ENCODE measurements at places on chromosomes 12 and 14.
A peak's percentile ranks its signal among the peaks of the same experiment; 100 is the strongest.

- DNase-seq: no peak
Measured at GRCh38 chr14:102192840-102193502, 53.3 kb downstream of the WDR20 start.

GRCh38 chr12:31651893-31652521 is 7.5 kb upstream of the ETFBKMT start:
- DNase-seq: no peak

DNA sequence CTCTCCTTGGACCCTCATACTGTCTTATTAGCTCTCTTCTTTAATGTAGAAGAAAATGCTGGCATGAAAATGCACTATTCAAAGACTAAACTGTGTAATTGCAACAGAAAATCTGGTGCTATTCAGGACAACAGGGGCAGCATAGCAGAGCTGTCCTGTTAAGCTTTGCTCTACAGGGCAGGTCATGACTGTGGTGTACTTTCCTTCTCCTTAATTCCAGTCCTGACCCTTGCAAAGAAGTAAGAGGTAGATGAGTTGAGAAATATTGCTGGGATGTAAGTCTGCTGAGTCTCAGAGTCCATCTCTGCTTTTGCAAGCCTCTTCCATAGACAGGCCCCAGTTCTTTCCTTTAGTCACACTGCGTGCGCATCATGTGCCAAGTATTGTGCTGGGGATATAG is 52.6 kb upstream of the STK38L start:
- DNase-seq: no peak

DNA sequence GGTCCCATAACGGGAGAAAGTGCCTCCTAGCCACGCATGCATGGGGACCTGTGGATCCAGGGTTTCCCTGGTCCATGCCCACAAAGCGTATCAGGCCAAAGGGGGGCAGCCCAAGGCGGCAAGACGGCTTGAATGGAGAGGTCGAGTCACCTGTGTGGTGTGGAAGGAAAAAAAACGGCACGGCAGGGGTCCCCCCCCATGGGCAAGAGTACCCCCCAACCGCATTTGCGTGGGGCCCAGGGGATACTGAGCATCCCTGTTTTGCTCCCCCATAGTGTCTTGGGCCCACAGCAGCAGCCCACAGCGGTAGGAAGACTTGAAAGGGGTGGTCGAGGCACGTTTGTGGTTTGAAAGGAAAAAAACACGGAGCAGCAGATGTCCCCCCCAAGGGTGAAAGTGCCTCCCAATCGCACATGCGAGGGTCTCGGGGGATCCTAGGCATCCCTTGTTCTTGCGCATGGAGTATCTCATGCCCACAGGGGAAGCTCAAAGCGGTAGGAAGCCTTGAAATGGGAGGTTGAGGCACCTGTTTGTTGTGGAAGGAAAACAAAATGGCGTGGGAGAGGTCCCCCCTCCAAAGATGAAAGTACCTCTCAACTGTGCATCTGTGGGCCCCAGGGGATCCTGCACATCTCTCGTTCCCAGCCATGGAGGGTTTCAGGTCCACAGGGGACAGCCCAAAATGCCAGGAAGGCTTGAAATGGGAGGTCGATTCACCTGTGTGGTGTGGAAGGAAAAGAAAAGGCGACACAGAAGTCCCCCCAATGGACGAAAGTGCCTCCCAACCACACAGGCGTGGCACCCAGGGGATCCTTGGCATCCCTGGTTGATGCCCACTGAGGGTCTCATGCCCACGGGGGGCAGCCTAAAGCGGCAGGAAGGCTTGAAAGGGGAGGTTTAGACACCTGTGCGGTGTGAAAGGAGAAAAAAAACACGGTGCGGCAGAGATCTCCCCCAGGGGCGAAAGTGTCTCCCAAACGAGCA is 577.5 kb downstream of the ALG10 start:
- no peak for DNase-seq

DNA sequence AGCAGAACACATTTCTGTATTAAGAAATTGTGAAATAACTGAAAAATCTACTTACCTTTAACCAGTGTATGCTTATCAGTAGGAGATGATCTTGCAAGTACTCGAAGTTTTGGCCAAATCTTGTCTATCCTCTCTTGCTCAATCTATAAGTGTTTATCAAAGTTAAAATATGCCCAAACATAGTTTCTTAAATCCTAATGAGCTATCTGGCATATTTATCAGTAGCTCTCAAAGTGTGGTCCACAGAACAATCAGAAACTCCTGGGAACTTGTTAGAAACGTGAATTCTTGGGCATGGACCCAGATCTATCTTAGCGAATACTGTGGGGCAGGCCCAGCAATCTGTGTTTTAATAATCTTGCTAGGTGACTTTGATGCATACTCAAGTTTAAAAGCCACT is 84.5 kb upstream of the POC1B start:
- DNase-seq: no peak

GRCh38 chr12:48084841-48085460 is 20.9 kb downstream of the SENP1 start:
- no peak for DNase-seq

GRCh38 chr12:32895688-32896431 is 717 bp downstream of the PKP2 start:
- no peak for DNase-seq

DNA sequence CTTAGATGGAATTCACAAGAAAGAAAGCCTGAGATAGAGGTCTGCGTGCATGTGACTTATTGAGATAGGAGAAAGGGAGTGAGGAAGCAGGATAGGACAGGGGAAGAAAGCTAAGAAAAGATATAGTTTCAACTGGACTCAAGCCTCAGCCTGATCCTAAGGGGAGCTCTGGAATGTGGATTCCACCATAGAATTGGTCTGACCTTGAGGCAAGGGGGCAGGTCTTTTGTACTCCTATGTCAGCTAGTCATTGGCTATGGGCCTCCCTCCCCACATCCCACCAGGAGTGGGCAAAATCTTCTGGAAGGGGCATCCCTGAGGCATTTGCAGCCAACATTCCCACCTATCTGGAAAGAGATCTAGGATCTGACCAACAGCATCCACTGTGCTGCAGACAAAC is 88.5 kb upstream of the HSPB8 start:
- no peak for DNase-seq

- DNase-seq: peak; percentile 5
Measured at GRCh38 chr14:105927096-105928060, 401.0 kb downstream of the TMEM121 start.

- no peak for DNase-seq
Measured at GRCh38 chr12:132178316-132178715, 34.1 kb downstream of the NOC4L start.

GRCh38 chr12:27843714-27844245 is 63.7 kb upstream of the MANSC4 start:
- no peak for DNase-seq

DNA sequence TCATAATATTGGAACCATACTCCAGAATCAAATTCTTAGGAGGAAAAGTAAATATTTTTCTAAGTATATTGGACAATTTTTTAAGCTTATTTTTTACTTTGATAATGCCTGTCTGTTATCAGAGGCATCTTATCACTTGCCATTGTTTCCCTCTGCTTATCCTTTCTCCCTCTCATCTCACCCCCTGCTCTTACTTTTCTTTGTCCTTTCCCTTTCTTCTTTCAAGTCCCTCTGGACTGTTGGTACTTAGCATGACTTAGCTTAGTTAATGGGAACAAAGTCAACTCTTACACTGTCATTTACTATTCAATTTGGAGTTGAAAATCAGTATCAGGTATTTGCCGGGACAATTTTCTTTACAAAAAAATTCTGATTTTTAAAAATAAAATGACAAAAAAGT is 45.2 kb downstream of the ABCD2 start:
- DNase-seq: no peak

DNA sequence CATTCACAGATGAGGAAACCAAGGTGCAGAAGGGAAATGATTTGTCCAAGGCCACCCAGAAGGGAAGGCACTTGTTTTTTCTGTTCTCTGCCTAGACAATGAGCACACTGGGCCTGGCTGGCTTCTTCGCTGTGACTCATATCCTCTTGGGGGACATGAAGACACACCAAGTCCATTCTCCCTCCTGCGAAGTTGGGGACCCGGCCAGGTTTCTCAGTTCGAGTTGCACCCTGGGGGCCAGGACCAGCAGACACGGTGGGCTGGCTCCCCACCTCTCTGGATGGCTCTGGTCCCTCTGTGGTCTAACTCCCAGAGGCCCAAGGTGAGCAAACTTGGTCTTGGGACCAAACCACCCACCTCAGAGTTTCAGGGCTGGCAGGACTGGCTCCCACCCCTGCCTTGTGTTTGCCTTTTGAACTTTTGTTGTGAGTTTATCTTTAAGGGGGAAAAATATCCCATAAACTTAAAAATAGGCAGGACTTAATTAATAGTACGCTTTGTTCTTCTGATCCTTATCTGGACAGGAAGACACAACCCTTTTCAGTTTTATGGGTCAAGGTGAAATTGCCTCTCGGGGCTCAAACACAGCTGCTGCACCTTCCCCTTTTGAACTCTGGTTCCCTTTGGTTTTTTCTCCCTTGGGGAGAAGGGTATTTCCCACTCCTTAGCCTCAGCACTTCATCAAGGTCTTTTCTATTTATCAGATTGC is 9.0 kb upstream of the MLEC start:
- DNase-seq: no peak

DNA sequence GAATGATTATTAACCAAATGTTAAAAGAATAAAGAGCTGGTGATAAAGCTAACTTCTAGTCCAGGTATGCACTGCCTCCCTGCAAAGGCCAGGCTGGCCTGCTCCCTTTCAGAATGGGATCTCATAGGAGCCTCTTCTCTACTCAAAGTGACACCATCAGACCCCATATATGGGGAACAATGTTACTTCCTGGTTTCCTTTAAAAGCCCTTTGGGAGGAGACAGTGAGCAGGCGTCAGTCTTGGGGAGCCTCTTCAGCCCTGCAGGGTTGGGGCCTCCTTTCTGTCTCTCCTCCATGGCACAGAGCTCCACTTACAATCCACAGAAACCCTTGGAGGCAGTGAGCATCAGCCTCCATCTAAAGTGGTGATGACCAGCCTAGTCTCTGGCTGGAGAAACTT is 17.3 kb upstream of the GPRC5A start:
- no peak for DNase-seq

DNA sequence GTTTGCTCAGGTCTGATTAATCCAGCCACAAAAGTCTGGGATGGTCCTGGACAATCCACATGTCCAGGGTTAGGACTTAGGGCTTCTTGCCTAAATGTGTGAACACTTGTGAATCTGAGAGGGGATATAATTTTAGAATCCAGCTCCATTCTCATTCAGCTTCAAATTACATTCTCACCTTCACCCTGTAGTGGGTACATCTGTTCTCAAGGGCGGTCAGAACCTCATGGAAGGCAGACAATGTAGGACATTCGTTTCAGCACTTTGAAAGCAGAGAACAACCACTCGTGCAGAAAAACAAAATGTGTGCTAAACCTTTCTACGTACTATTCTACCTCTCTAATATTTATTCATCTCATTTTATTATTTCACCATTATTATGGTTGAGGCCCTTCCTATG is 1.2 kb downstream of the TMEM229B start:
- no peak for DNase-seq

GRCh38 chr12:25377469-25378177 is 126.9 kb upstream of the KRAS start:
- DNase-seq: no peak

- peak; percentile 9 for DNase-seq
Measured at GRCh38 chr14:65167072-65167645, 64.8 kb upstream of the MAX start.

DNA sequence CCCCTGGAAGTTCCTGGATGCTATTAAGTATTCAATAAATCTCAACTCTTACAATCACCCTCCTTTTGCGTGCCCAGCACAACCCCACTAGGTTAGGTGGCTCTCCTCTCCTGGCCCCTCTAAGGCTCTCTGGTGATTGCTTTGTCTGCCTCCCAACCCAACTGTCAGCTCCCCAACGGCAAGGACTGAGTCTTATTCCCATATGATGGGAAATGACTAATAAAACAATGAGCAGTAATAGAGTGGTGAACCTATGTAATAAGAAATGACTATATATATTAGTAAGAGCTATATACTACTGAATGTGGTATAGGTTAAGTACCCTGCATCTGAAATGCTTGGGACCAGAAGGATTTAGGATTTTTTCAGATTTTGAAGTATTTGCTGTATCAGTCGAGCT is 8.1 kb downstream of the APPL2 start:
- no peak for DNase-seq

- DNase-seq: no peak
Measured at GRCh38 chr12:14317362-14318146, 47.9 kb upstream of the ATF7IP start.

DNA sequence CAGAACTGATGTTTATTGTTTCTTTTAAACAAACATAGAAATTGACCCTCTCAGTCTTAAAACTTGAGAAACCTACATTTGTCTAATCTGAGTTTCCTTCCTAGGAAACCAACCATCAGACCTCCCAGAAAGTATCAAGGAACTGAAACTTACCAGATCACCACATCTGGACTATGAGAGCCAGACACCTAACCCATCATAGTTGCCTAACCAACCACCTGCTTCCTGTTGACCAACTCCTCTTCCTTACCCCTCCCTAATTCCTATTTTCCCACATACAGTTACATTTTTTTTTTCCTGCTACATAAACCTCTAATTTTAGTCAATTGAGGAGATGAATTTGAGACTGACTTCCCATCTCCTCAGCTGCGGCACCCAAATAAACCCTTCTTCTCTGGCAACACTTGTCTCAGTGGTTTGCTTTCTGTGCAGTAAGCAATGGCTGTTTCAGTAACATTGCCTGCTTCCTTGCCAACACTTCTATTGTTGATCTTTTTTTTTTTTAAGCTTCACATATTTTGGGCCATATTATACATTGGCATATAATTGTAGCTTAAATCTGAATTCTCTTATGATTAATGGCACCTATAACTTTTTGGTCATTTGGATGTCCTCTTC is 34.3 kb downstream of the KLRD1 start:
- DNase-seq: no peak

DNA sequence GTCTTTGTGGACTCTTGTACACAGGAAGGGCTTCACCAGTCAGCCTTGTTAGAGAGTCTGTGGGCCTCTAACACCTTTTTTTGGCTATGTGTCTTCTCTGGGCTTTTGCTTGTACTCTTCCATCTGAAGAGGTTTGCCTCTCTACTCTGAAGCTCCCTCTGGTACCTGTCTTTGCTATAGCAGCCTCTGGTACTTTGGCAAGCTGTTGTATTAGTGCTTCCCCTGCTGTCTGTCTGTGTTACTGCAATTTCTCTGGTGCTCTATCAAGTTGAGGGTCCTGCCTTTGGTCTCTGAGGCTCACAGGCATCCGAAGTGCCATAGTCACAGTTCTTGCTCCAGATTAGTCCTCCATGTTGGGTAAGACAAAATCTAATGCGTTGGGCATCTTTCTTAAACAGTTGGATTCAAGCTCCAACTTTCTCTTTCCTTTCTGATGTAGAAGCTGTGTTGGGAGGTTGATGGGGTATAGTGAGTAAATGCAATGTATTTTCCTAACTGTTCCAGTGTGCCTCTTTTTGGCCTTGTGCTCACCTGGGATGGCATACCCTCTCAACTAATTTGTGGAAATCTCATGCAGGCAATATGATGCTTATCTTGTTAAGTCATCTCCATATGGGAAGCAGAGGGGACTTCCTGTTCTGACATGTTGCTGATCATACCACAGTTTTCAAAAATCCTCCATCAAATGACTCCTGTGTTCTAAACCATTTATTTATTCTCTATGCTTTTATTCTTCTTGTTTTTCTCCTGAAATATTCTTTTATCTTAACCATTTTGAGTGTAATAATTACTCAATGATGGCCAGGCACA is 88.8 kb downstream of the ATF7IP start:
- peak; percentile 5 for DNase-seq

Data from T-cell (primary cell).